LNCaP clone FGC (cell line): ENCODE measurements at places on chromosomes 4 and X.

DNA sequence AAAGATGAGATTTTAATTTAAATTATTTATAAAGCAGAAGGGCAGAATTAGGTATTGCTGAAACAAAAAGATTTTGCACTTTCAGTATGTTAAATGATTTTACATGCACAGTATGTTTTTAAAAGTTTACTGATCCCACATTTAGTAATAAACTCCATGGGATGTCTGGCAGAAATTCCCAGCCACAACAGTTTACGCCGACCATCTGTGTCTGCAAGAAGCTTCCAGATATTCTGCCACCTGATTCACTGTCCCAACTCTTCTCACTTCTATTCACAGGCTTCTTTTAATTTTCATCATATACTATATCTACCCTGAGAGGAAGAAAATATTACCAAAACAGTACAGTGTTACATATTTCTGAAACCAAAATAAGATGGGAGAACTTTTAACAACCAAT is 115.8 kb upstream of the IQCM start:
- DNase-seq: no peak

DNA sequence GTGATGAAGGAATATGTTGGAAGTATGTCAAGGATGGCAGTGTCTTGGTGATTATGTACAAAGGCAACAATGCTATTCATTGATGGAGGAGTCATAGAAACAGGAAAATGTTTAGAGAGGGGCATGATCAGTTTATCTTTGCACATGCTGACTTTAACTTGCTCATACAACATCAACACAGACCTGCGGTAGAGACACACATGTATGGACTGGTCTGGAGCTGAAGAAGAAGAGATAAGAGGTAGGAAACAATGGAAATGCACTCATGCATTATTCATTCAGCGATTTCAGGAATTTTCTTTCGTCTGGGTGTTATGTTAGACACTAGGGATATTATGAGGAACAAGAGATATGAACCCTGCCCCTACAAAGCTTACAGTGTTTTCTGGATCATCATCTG is 1252.3 kb upstream of the TENM3 start:
- DNase-seq: no peak

DNA sequence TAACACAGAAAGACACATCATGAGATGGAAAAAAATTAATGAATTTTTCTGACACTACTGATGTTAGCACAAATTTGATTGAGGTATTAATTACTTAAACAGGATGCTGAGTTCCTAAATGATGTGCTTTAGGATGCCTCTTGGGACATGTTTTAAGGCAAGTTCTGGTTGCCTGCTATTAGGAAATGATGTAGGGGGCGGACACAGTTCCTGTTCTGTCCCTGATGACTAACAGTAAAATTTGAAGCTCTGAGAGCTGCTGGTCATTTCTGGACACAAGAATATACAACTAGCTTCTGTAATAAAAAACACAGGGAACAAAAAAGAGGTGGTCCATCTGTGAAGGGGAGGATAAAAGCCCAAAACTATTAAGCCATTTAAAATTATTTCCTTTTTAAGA is 163.2 kb upstream of the ETNPPL start:
- no peak for DNase-seq

GRCh38 chrX:123960956-123961267 is 594 bp upstream of the STAG2 start:
- no peak for DNase-seq

- DNase-seq: no peak
Observed at GRCh38 chr4:96473246-96473645, 633.4 kb downstream of the PDHA2 start.

GRCh38 chr4:15920723-15921591 is 17.6 kb downstream of the FGFBP1 start:
- DNase-seq: no peak

DNA sequence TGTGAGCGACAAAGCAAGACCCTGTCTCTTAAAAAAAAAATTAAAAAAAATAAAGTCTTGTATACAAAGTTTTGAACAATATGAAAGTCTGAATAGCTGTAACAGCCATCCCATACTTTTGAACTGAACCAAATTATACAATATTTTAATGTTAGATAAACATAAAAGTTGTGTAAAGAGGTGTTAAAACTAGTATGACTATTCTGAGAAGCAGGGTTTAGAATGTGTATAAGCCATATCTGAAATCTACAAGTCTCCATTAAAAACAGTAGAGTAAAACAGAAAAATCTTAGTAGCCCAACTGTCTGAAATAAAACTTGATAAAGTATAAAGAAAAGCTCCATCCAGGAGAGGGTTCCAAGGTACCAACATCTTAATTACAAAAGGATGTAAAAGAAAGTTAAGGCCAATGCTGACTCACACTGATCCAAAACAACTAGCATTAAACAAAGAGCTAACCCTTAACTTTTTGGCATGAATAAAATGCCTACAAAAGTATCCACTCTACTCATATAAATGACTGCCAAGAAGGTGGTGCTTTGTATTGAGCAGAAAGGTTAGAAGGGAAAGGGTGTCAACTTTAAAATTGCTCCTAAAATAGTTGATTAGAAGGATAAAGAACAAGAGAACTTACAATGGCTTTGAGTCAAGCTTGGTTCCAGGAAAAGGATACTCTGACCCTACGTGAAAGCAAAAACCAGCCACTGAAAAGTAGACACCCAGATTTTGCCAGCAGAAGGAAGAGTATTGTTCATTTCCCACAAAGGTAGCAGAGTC is 18.5 kb downstream of the CNOT6L start:
- DNase-seq: no peak

- DNase-seq: peak; percentile 61
Observed at GRCh38 chr4:140025470-140025869, 128.5 kb downstream of the MAML3 start.

GRCh38 chr4:168409089-168409801 is 71.0 kb downstream of the DDX60L start:
- DNase-seq: peak; percentile 34

GRCh38 chrX:42477396-42477795 is 300.6 kb downstream of the PPP1R2C start:
- DNase-seq: no peak

DNA sequence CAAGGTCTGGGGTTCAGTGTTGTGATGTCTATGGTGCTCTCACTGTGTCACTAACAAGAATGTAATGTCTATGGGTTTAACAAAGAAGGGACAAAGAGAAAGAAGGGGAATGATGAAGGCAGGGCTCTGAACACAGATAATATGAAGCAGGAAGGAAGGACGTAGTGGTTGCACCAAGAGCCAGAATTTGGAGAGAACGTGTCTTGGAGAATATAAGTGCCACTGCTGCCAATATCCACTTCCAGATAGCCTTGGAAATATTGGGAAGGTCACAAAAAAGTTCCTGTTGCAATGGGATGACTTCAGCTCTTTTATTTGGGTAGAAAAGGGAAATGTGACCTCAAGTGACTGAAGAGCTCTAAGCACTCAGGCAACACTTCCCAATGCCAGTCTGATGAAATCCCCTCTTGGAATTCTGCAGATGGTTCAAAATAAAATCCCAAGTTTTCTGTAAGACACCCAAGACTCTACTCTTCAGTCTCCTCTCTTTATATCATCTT is 131.8 kb downstream of the PRKX start:
- DNase-seq: no peak

- DNase-seq: no peak
Observed at GRCh38 chrX:13597874-13598273, 28.5 kb downstream of the EGFL6 start.

- DNase-seq: peak; percentile 3
Observed at GRCh38 chrX:151151665-151152267, 24.6 kb upstream of the GPR50 start.

DNA sequence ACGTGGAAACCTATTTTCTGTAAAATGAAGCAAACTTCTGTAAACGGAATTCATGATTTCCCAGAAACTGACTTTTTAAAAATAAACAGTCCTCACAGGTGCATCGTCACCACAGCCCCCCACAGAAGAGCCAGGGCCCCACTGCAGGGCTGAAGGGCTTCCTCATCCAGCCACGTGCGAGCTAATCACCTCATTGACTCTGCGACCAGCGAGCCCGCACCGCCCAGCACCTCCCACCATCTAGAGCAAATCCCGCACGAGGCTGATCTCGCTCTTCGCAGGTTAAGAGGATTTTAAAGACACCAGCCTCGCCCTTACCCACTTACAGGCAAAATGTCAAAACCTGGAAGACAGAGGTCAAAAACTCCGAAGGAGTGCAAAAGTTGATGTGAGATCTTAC is 14.8 kb downstream of the PPP2R3B start:
- DNase-seq: no peak

DNA sequence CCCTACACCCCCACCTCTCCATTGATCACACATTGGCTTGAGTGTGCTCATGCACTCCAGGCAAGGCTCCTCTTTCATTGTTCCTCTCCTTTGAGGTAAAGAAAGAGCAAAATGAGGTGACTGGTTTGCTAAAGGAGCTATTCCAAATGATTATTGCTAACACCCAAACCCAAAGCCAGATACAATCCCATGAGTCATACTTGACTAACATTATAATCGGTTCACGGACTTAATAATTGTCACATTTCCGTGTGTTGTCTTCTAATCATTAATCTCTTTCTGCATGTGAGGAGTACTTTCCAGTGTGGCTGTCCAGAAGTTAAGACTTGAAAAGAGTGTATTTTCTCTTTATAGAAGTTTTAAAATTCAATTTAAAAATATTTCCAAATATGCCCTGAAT is 174.3 kb upstream of the SFRP2 start:
- no peak for DNase-seq
